Cardiac muscle cell (in vitro differentiated cells and primary cell): ENCODE measurements at places on chromosomes 3 and 15. TPM values are rescaled to one million over a fixed set of nuclear protein-coding genes. Genes with fewer than 3 reads are reported as not detected.

Gene SLC33A1
- 7.9 and 17.5 TPM in 2 replicates for polyA plus RNA-seq

GRCh38 chr3:86828751-86829150 lies 162.2 kb downstream of the VGLL3 start:
- no peak for DNase-seq

DNA sequence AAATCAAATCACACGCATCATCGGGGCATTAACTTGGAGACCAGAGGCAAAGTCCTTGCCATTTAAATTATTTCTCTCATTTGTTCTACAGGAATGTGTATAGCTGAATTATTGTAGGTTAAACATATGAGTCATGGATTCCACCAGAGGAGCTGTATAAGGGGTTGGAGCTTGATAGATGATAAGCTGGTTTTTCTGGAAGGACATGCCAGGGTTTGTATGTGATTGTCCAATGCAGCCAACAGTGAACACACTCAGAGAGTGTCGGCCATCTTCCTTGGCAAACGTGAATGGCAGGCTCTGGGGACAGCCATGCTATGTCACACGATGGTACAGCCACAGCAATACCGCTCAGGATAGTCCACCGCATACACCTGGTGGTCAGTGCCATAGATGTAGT lies 25.1 kb downstream of the SSUH2 start:
- DNase-seq, result peak; percentile 61

Gene TMEM89
- polyA plus RNA-seq, result 0.59 TPM in 1 of 2 replicates, not detected in the other

DNA sequence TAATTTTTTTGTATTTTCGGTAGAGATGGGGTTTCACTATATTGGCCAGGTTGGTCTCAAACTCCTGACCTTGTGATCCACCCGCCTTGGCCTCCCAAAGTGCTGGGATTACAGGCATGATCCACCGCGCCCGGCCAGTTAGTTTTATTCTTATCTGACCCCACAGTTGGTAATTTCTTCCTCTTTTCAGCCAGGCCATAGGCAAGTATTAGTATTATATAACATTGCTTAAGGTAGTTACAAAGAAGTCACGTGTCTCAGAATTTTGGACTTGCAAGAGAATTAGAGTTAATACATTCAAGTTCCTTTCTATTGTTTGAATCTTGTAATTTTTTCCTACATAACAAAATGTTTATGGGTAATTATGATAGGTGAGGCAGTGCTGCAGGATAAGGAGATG lies 334.8 kb downstream of the LPP start:
- no peak for DNase-seq

Gene CLEC3B
- 0.21 and 1.6 TPM in 2 replicates for polyA plus RNA-seq

Gene PLSCR2
- polyA plus RNA-seq, result not detected in 2 replicates

Gene ZIC1
- 0.35 TPM in 1 of 2 replicates, not detected in the other for polyA plus RNA-seq

DNA sequence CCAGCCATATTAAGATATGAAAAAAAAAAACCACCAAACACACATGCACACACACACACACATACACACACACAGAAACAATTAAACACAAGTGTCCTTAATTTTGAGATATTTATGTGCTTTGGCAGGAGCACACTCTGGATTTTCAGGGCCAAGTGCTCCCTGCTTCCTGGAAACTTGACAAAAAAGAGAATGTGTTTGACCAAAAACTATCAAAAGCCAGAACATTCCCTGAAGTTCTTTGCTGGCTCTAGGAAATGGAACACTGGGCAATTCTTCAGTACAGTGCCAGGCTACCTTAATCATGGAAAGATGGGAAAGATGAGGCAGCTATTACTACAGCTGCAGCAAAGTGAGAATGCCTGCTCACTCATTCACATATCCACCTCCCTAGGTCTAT lies 44.6 kb downstream of the P3H2 start:
- peak; percentile 44 for DNase-seq

DNA sequence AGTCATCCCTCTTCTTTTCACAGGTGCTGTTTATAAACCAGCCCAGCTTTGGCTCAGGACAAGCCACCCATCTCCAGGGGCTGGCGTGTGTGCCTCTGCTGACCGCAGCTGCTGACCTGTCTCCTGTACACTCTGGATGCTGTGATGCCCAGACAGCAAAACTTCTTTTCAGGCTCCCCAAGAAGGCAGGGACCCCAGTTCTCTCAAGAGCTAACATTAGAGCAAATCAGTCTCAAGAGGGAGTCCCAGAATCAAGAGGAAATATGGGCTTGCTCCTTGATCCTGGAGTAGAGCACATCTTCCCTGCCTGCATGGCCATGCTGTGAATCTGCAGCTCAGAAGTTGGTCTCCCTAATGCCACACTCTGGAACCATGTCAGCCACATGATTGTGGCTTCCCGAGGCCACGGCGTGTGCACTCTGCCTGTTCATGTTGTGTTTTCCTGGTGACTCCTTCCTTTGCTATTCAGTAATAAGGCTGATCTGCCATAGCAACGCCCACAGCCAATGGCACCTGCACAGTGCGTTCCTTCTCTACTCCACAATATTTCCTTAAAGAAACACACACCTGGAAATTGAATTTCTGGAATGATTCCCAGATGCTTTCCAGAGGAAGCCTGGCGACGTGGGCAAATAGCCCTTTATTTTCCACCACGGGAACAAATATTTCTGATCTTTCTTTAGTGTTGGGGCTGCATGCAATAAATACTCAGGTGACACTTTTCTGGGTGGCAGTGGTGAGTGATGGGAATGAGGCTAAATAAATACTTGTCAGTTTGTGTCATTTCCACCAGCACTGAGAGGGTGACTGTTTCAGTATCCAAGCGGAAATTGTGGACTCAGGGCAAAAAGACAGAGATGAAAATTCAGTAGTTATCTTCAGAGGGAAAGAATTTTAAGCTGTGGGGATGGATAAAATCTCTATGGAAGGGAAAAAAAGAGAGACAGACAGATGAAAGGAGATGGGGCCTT lies 21.9 kb upstream of the THSD4 start:
- DNase-seq, result peak; percentile 30

DNA sequence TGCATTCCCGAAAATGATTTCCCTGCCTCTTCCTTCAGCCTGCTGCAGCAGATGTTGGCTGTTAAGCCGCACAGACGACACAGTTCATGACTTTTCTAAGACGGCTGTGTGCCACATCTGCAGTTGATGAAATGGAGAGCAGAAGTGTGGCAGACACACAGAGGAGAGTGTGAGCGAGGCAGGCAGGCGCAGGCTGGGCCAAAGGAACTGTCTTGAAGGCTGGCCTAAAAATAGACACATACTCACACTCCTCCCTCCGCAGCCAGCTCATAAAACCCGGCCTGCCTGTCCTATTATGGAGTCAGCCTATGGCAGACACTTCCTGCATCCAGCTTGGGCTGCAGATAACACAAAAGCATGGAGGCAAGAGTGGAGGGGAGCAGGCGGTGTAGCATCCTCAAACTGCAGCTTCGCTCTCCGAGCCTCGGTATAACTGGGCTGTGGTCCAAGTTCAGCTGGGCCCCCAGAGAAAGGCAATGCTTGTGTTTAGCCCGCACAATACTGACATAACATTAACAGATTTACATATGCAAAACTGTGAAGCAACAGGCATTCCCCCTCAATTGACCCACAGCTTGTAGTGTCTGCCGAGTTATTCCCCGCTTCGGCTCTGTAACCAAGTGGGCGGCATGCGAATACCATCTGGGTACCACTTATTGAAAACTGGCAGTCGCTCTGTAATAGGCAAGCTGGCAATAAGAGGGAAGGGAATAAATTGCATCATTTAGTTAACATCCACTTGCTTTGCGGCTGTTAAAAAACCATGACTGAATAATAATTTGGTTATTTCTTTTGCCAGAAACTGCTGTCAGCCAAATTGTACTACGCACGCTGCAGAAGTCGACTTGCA lies 40.8 kb downstream of the FOXP1 start:
- DNase-seq, result peak; percentile 95

Gene EPHB1
- 1.7 and 1.8 TPM in 2 replicates for polyA plus RNA-seq

- no peak for DNase-seq
These were observed 2.0 kb downstream of the TMEM62 start for GRCh38 chr15:43135351-43135750.

DNA sequence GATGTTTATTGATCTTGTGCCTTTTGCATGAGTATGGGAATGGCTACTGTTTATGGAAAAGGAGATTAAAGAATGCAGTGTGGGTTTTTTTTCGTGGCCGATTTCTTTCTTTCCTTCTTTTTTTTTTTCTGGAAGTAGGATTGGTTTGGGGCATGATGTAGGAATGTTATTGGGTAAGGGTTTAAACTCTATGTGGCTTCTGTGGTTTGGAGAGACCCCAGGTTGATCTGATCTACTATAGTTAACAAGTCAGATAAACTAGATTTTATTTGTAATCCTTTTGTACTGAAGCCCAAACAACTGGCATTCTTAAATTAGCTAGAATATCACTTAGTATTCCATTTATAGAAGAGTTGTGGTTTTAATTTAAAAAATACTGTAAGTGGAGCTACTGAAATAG lies 304.8 kb downstream of the LPP start:
- peak; percentile 15 for DNase-seq

Gene SNTN
- polyA plus RNA-seq, result not detected in 2 replicates

Gene C3orf52
- 10.0 and 18.8 TPM in 2 replicates for polyA plus RNA-seq

Gene PRR20G
- not detected in 2 replicates for polyA plus RNA-seq

DNA sequence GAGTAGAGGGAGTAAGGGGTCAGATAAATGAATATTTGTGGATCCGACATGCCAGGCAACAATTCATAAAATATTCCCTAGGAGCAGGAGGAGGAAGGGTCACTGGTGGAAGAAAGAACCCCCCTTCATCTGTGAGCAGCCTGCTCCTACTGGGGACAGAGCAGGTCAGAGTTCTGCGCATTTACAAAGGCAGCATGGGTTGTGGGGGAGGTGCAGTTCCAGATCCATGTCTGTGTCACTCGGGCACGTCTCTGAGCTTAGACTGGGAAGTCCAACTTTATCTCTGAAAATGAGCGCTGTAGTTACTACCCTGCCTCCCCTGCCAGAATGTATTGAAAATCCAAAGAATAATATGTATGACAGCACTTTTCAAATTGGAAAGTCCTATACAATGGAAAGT lies 115.2 kb downstream of the GABRG3 start:
- DNase-seq, result peak; percentile 38

GRCh38 chr3:16307832-16308531 lies 43.0 kb downstream of the OXNAD1 start:
- no peak for DNase-seq

GRCh38 chr3:123773681-123774431 lies 110.3 kb downstream of the MYLK start:
- DNase-seq, result no peak

DNA sequence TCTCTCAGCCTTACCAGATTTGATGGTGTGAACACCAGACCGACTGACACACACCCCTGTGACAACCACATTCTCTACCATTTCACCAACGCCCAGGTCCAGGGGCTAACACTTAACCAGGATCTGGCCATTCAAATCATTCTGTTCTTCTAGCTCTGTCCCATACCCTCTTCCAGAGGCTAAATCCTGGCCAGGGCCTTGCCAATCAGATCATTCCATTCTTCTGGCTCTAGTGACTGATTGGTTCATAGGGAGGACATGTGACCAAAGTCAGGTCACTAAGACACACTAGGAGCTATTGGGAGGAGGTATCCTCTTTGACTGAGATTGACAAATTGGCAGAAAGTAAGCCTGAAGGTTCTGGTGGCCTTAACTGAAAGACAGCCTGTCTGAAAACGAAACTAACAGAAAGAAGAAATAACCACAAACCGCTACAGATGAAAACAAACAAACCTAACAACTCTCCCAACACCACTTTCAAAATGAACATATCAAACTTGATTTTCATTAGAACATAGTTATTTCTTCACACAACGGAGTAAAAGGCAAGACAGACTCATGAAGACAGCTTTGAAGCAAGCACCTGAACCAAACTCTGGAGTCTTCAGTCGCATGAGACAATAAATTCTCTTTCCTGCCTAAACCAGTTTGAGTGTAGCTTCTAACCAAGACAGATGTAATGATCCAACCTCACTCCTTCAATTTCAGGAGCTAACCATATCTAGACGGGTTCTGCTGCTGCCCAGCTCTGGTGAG lies 68.5 kb downstream of the TRANK1 start:
- DNase-seq, result no peak

DNA sequence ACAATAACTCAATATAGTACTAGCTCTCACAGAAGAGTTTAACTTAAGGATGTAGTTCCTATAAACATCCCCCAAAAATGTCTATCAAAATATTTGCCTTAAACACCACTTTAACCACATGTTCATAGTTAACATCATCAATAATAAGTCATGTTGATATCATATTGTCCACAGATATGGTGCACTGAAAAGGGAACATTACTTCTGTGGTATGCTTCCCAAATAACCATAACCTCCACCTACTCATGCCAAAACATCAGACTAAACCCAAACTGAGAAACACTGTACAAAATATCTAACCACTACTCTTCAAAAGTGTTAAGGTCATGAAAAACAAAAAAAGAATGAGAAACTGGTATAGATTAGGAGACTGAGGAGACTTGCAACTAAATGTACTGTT lies 32.9 kb downstream of the SLC4A7 start:
- DNase-seq, result no peak

- no peak for DNase-seq
These were observed 8.6 kb downstream of the MAP3K13 start for GRCh38 chr3:185371306-185372074.

DNA sequence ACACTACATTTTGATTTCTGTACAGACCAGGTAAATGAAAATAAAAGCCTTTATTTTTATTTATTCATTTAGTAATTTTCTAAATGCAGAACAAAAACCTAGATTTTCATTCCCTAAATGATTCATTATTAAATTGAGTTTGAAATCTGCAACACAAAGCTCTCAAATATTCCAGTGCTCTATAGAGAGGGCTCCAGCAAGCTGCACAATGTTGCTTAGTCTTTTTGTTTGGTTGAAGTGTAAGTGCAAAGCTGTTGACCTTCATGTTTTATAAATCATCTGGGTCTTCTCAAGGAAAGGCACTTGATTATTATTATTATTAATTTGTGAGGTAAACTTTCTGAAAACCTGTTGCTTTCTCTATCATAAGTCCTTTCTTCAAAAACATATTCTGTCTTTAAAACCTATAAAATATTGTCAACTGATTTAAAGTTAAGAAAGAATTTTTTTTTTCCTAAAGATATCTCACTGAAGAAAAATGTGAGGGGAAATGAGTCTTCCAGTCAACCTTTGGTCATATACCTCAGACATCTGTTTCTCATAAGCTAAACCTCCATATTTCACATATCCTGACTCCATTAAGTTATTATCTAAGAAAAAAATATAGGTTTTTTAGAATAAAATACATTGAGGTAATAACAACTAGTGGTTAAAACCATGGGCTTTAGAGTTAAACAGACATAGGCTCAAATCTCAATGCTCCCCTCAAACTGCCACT lies 100.7 kb downstream of the ZIC4 start:
- DNase-seq, result no peak

- DNase-seq, result no peak
These were observed 91.6 kb upstream of the RGMA start for GRCh38 chr15:93180656-93181055.

Gene FAM131A
- polyA plus RNA-seq, result 9.6 and 16.0 TPM in 2 replicates
